ENCODE measurements at places on chromosomes 3 and 15. TPM values are rescaled to one million over a fixed set of nuclear protein-coding genes. Genes with fewer than 3 reads are reported as not detected.

PPP1R14D gene
- total RNA-seq: not detected

DNA sequence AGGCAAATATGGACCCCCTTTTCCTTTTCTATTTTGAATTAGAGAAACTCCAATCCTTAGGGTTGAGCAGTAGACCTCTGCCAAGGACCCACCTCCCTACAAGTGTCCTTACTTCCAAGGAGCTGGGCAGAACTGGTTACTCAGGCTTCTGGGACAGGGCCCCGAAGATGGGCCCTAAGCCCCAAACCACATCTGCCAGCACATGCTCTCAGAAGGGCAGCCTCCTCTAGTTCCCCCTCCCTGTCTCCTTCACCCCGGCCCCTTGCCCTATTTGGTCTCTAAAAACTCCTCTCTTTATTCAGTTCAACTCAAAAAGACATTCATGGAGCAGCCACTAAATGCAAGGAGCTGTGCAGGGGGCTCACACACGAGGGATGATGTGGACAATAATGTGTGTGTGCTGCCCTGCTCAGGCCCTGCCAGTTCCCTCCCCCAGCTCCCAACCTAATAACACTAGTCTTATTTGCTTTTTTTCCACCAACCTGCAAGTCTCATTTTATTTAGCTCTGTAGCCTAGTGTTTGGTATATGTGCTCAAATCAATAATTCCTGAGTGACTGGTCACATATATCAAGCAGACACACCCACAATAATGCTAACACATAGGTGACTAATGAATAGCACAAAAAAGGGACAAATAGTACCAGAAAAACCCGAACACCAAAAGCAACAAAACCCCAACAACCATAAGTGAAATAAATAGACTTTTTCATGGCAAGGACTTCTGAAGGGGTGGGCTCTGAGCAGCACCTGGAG, 12.2 kb downstream of the ZDHHC3 start:
- H3K4me1 ChIP-seq: peaks cover 43% of the 10 kb centered on the region
- H3K27ac ChIP-seq: no peak overlapping the region
- peaks cover 2% of the 10 kb centered on the region for H3K36me3 ChIP-seq
- H3K4me3 ChIP-seq: no peak overlapping the region

DNA sequence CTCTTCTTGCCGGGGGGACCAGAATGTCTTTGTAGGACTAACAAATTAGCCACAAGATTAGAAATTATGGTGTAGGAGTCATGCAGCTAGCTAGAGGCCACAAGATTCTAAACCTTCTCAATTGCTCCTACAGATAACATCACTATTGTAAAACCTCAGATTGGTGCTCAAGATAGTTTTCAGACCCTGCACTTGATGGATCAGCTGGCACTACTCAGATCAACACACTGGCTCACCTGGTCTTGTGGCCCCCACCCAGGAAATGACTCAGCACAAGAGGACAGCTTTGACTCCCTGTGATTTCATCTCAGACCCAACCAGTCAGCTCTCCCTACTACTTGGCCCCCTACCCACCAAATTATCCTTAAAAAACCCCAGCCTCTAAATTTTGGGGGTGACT, 124.1 kb upstream of the RASGRP1 start:
- no peaks in the 10 kb centered on the region for H3K27me3 ChIP-seq
- H3K36me3 ChIP-seq: peaks cover 4% of the 10 kb centered on the region
- DNase-seq: peak; percentile 86
- peak overlapping the region; percentile 74 for H3K27ac ChIP-seq
- peaks cover 85% of the 10 kb centered on the region for H3K4me1 ChIP-seq
- H3K4me3 ChIP-seq: peak overlapping the region; percentile 45

NPAP1 gene
- not detected for total RNA-seq

GOLGA8H gene
- not detected for total RNA-seq

ENTPD3 gene
- not detected for total RNA-seq

SCAANT1 gene
- not detected for total RNA-seq

DNA sequence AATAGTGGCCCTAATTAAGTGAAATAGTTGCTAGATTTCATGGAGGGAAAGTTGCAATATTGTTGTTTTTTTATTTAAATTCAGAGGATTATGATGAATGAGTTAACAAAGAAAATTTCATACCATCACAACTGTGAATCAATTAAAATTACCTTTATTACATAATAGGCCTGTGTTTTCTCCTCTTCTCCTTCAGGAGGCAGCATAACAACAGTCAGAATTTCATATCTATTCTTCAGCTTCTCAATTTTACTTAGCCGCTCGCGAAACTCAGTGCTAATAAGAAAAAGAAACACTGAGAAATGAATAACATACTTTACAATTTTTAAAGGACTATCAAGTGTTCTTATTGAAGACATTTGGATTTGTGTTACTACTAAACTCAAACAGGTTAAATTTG, 29.4 kb downstream of the TTC14 start:
- H3K27ac ChIP-seq: no peak overlapping the region
- peaks cover 21% of the 10 kb centered on the region for H3K4me1 ChIP-seq
- H3K4me3 ChIP-seq: no peak overlapping the region
- H3K36me3 ChIP-seq: peaks cover 9% of the 10 kb centered on the region

GPR160 gene
- total RNA-seq: 9.4 TPM

- no peak overlapping the region for H3K4me3 ChIP-seq
- H3K36me3 ChIP-seq: no peaks in the 10 kb centered on the region
- H3K27ac ChIP-seq: no peak overlapping the region
- peaks cover 5% of the 10 kb centered on the region for H3K27me3 ChIP-seq
- H3K4me1 ChIP-seq: no peaks in the 10 kb centered on the region
Observed at GRCh38 chr3:124609402-124609801, 120.8 kb upstream of the UMPS start.

GRCh38 chr3:175212896-175213295, 353.8 kb downstream of the NAALADL2 start:
- no peaks in the 10 kb centered on the region for H3K4me1 ChIP-seq
- no peak overlapping the region for H3K4me3 ChIP-seq
- no peaks in the 10 kb centered on the region for H3K36me3 ChIP-seq

DNA sequence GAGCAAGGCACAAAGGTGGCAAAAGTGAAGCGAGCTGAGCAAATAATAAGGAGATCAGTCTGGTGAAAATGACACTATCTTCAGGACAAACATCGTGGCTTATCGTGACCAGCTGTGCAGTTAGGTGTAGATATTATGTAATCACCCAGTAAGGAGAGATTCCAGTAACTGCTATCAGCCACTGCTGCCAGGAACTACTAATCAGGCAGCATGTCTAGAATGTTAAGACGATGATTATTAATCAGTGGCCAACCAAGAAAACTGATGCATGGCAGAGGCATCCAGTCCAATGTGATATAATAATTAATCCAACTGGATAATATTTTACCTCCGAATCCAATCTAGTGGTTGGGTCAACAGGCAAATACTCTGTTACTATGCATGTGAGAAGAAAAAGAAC, 252.7 kb upstream of the ZPLD1 start:
- no peak overlapping the region for H3K4me3 ChIP-seq
- peaks cover 1% of the 10 kb centered on the region for H3K27me3 ChIP-seq
- no peaks in the 10 kb centered on the region for H3K36me3 ChIP-seq
- no peak overlapping the region for H3K27ac ChIP-seq

UBR1 gene
- 26.8 TPM for total RNA-seq

XYLB gene
- 5.3 TPM for total RNA-seq

NUP210 gene
- 117 TPM for total RNA-seq

- DNase-seq: no peak
- peaks cover 16% of the 10 kb centered on the region for H3K4me1 ChIP-seq
- H3K36me3 ChIP-seq: no peaks in the 10 kb centered on the region
- peaks cover 2% of the 10 kb centered on the region for H3K27me3 ChIP-seq
- no peak overlapping the region for H3K27ac ChIP-seq
- no peak overlapping the region for H3K4me3 ChIP-seq
Observed at GRCh38 chr15:65051266-65051665, 6.1 kb downstream of the SLC51B start.

SEMA5B gene
- not detected for total RNA-seq

HRG gene
- 0.11 TPM for total RNA-seq

- no peak for DNase-seq
- no peaks in the 10 kb centered on the region for H3K4me1 ChIP-seq
- peaks cover 6% of the 10 kb centered on the region for H3K27me3 ChIP-seq
- no peak overlapping the region for H3K27ac ChIP-seq
- no peaks in the 10 kb centered on the region for H3K36me3 ChIP-seq
Observed at GRCh38 chr3:127158614-127159229, 34.2 kb upstream of the PRR23E start.

DNA sequence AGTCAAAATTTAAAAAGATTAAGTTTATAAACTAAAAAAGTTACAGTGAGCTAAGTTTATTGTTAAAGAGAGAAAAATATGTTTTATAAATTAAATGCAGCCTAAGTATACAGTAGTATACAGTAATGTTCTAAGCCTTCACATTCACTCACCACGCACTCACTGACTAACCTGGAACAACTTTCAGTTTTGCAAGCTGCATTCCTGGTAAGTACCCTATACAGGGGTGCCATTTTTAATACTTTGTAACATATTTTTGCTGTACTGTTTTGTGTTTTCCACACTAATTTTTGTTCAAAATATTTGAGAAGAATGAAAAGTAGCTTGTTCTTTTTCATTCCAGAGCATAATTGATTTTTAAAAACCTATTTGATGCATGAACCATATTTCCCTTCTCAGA, 524.9 kb downstream of the RBMS3 start:
- no peak for DNase-seq
- no peak overlapping the region for H3K27ac ChIP-seq
- no peaks in the 10 kb centered on the region for H3K4me1 ChIP-seq
- no peak overlapping the region for H3K4me3 ChIP-seq
- peaks cover 3% of the 10 kb centered on the region for H3K27me3 ChIP-seq

GOLGA6D gene
- total RNA-seq: not detected

DNA sequence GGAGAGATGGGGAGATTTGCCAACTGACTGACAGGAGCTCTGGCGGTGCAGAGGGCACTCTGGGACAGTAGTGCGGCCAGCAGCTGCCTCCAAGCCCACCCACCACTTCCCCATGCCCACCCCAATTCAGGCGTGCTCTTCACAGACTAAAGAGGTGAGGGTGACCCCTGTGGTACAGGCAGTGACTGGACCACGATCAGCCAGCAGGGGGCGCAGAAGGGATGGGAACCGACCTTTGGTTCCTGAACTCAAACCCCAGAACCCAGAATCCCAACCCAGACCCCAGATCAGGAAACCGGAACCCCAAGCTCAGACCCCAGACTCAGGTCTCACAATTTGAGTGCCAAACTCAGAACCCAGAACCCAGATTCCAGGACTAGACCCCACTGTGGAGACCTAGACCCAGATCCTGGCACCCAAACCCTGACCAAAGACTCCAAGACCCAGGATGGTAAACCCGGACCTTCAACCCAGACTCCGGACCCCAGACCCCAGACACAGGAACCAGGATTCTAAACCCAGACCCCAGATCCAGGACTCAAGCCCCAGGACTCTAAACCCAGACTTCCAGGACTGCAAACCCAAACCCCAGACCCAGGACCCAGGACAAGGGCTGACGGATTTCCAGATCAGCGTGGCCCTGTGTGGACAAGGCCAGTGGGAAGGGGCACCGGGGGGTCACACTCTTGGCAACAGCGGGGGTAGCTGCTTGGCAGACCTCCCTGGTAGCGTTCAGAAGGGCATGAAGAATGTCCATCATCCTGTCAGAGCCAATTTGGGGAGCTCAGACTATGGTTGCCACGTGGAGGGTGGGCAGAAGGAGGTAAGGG, 3.7 kb upstream of the MYL3 start:
- DNase-seq: peak; percentile 90
- H3K27ac ChIP-seq: no peak overlapping the region
- no peaks in the 10 kb centered on the region for H3K36me3 ChIP-seq
- no peak overlapping the region for H3K4me3 ChIP-seq

- H3K4me1 ChIP-seq: peaks cover 38% of the 10 kb centered on the region
- peak; percentile 63 for DNase-seq
- H3K27me3 ChIP-seq: no peaks in the 10 kb centered on the region
- peaks cover 15% of the 10 kb centered on the region for H3K36me3 ChIP-seq
- H3K4me3 ChIP-seq: peak overlapping the region; percentile 85
Observed at GRCh38 chr3:190514413-190515153, 698 bp downstream of the IL1RAP start.

DNA sequence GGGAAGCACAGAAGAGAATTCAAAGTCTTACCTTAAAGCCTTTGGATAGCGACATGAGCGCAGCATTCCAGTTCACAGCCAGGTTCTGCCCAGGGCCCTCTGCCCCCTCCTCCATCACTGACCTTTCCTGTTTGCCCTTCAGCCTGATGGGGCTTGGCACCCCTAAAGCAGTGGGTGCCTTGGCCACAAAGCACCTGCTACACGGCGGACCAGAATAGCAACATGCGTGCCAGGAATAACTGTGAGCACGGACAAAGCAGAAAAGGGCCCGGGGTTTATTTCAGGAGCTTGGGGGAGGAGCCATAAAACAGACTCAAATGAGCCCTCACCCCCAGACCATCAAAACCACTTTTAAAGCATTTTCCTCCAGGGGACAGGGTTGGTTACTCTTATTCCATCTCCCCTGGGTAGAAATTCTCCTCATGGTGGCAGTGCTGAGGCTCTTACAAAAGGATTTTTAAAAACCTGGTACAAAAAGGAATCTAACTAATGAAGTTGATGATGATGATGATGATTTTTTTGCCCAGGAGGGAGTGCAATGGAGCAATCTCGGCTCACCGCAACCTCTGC, 135.4 kb downstream of the KLF13 start:
- H3K27me3 ChIP-seq: no peaks in the 10 kb centered on the region
- H3K4me3 ChIP-seq: no peak overlapping the region
- no peak for DNase-seq
- H3K27ac ChIP-seq: peak overlapping the region; percentile 1

ARIH1 gene
- total RNA-seq: 177 TPM

- H3K4me3 ChIP-seq: no peak overlapping the region
- H3K27ac ChIP-seq: peak overlapping the region; percentile 90
- DNase-seq: peak; percentile 75
- H3K27me3 ChIP-seq: peaks cover 8% of the 10 kb centered on the region
Observed at GRCh38 chr3:188950832-188951489, 220.8 kb upstream of the TPRG1 start.

DNA sequence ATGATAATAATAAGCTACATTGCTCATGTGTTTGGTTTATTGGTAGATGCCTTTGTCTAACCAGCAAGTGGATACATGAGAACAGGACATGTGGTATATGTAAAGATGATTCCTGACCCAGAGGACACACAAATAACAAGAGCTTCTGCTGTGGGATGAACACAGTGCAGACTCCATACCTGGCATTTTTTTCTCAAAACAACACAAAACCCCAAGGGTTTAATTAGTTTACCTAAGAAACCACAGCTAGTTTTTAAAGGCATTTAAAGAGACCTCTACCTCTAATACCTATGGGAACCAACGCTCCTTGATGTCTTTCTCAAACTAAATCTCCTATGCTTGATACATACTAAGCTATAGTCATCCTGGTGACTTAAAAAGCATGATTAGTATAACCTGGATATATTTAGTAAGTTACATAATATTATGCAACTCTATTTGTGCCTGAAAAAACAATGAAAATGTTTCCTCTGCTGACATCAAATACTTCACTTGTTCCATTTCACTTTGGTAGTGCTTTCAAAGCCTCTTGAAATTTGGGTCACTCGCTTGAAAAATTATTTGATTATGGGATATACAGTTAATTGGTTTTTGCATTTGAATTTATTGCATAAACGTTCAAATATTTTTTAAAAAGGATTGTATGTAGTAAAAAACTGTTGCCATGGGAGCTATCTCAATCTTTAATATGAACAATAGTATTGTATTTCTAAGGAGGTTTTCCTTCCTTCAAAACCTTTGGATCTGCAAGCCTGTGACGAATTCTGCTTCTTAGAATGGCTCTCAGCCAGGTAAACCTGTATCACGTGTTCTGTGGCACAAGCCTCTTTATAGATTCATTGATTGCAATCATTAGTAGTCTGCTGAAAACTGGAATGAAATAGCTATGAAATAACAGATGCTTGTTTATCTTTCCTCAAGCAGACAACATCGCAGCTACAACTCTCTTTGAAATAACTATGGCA, 233.0 kb upstream of the KCNMB2 start:
- DNase-seq: no peak
- H3K27ac ChIP-seq: no peak overlapping the region
- H3K4me3 ChIP-seq: no peak overlapping the region
- H3K4me1 ChIP-seq: no peaks in the 10 kb centered on the region
